T follicular helper cell (primary cell): ENCODE measurements at places on chromosomes 1 and 21.

- DNase-seq, result peak; percentile 28
Observed at GRCh38 chr21:44920694-44921604, at the start of gene ITGB2. Gene ITGB2 (minus strand): TSS chr21:44920899. CDS start chr21:44910782, 10,117 bp downstream.

- no peak for DNase-seq
Observed at GRCh38 chr1:115136706-115137105, 47.4 kb upstream of the TSPAN2 start.

GRCh38 chr1:165928075-165928731, 100.8 kb downstream of the UCK2 start:
- DNase-seq, result peak; percentile 16

GRCh38 chr1:221944247-221944870, 202.5 kb upstream of the DUSP10 start:
- DNase-seq, result no peak

- no peak for DNase-seq
Observed at GRCh38 chr1:207862241-207862787, 48.6 kb downstream of the CD34 start.

DNA sequence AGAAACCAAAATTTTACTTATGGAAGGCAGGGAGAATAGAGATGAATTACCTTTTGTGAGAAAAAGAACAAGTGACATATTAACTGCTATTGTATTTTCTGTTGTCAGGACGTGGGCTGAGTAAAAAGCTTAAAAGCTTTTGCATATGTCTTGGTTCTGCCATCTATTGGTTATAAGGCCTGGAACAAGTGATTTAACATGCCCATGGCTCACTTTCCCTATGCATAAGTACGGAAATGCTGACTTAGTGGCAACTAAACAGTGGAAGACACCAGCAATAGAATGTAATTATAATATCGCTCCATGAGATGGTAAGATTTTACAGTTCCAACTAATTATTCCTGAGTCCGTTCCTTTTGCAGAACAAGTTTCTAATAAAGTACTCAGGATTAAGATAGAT, 6.7 kb upstream of the CTSS start:
- DNase-seq, result no peak

- peak; percentile 46 for DNase-seq
Observed at GRCh38 chr1:117367046-117368025, at the start of gene MAN1A2. Gene MAN1A2 (plus strand): TSS chr1:117367449. CDS start chr1:117368184, 735 bp downstream.

DNA sequence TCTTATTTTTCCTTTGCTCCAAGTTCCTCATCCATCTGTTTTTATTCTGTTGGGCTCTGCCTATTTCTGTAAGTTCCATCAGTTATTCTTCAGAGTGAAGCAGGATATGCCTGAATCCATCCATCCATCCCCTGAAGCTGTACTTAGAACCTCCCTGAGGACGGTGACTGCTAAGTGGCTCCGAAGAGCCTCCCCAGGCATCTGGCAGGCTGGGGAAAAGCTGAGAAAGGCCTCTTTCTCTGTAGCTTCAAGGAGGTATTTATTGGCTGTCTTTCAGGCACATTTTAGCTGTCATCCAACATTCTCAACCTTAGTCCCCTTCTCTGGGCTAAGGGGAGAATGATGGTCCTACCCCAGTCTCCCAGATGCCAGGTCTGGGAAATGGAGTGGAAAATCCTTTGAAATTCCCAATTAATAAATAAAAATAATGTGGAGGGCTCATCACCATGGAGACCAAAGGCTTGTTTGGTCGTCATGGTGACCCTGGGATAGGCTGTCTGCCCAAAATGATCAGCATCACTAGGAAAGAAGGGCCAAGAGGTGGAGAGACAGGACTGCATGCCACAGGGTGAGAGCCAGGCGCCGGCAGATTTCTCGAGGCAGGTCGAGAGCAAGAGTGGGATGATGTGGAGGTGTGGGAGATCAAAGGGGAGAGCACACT, 82.0 kb downstream of the UBIAD1 start:
- DNase-seq, result no peak

DNA sequence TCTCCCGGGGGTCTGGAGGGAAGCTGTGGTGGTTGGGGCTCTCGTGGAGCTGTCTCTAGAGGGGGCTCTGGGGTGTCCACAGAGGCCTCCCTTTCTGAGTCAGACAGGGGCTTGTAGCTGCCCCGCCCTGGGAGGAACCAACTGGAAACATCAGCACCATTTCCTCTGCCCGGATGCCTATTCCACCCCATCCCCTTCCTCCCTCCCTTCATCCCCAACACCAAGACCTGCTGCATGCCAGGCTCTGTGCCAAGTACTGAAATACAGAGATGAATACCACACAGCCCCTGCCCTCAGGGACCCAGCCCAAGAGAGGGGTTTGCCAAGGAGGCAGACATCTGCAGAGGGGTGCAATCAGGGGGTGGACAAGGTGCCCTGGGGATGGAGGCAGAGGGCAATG, 125.6 kb upstream of the ADAR start:
- DNase-seq, result no peak

GRCh38 chr1:53543130-53543777, 84.1 kb downstream of the DMRTB1 start:
- DNase-seq, result no peak

GRCh38 chr1:94325377-94326302, 88.3 kb upstream of the ARHGAP29 start:
- no peak for DNase-seq

- DNase-seq, result no peak
Observed at GRCh38 chr1:208942394-208943130, 641.0 kb upstream of the CAMK1G start.

- no peak for DNase-seq
Observed at GRCh38 chr1:180227861-180228647, 2.0 kb upstream of the LHX4 start.

GRCh38 chr1:229221106-229222019, 49.5 kb upstream of the RAB4A start:
- no peak for DNase-seq

GRCh38 chr1:115006191-115006590, 23.4 kb upstream of the TSHB start:
- DNase-seq, result no peak

DNA sequence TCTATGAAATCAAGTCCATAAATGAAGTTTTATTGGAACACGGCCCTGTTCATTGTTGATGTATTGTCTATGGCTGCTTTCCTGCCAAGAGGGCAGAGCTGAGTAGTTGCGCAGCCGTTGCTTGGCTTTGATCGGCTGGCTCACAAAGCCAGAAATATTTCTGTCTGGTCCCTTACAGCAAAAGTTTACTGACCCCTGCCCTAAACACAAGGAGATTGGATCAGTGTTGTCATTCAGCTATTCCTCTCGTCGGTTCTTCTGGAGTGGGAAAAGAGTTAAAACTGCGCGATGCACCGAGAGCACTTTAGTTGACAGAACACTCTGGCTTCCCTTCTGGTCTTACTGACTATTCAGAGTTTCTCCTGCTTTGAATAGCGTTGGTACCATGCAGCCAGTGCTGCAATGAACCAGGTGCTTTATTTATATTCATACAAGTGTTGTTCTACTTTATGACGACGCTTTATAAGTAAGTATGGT, 868 bp downstream of the ZBTB40 start:
- no peak for DNase-seq

DNA sequence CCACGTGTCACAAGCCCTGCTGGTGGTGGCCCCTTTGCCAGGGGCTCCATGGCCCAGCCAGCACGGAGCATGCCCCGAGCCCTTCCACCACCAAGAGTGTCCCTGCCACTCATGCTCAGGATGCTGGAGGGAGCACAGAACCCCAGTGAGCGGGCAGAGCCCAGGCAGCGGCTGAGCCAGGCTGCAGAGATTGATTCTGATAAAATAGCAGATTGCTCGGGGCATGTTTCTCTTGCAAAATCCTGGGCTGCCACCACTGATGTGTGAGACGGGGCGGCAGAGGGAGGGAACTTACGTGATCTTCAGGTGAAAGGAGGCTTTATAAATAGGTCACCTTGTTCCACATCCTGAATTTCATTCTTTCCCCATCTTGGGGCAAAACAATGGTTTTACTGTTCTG, 53.2 kb downstream of the SPSB1 start:
- DNase-seq, result no peak

- DNase-seq, result no peak
Observed at GRCh38 chr21:23861911-23862504, 1745.3 kb downstream of the MRPL39 start.

GRCh38 chr1:13682444-13682843, 17.5 kb upstream of the PRDM2 start:
- no peak for DNase-seq

- no peak for DNase-seq
Observed at GRCh38 chr1:111199329-111199728, 1.1 kb downstream of the DENND2D start.

- no peak for DNase-seq
Observed at GRCh38 chr1:145908653-145909052, 1.2 kb downstream of the ITGA10 start.

DNA sequence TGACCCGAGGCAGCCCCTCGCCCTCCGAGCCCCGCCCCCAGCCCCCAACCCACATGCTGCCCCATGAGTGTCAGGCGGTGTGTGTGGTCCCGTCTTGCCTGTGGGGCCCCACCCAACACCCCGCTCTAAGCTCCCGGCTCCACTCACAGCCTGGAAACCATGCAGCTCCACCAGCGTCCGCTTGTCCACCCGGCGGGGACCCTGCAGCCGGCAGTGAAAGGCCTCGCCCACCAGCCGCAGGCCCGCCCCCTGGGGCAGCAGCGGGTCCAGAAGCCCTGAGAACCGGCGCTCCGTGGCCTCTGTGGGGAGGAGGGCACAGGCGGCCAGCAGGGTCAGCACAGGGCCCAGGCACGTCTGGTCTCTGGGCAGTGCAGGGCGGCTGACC, 2.7 kb downstream of the C1QTNF12 start:
- no peak for DNase-seq

- no peak for DNase-seq
Observed at GRCh38 chr1:243258731-243259130, 2.9 kb downstream of the SDCCAG8 start.

DNA sequence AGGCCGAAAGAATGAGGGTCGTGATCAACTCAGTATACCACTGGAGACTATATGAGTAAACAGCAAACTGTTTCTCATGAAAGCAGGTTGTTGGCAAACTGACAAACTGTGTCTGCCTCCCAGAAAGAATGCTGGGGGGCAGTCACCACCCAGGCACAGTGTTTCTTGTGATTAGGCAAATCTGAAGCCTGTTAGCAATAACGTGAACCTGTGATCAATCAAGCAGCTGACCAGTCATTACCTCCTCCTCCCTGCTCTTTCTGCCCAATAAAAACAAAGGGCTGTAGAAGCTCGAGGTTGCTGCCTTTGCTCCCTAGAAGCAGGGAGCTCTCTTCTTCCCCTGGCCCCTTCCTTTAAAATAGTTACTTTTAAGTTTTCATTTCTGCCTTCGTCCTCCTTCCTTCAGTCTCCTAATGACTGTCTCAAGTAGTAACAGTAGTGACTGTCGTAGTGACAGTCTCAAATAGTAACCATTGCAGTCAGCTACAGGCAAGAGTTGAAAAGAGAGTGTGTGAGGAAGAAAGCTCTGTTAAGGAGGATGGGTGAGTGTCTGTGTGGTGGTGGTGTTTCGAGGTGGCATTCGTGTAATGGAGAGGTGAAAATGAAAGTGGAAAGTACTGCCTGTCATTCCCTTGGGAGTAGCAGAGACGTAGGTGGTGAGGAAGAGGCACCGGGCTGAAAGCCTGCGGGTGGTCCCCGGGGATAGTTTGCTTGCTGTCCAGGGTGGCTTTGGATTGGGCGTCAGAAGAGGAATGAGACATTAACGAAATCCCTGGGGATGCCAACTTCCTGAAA, 14.5 kb downstream of the HHAT start:
- DNase-seq, result no peak

DNA sequence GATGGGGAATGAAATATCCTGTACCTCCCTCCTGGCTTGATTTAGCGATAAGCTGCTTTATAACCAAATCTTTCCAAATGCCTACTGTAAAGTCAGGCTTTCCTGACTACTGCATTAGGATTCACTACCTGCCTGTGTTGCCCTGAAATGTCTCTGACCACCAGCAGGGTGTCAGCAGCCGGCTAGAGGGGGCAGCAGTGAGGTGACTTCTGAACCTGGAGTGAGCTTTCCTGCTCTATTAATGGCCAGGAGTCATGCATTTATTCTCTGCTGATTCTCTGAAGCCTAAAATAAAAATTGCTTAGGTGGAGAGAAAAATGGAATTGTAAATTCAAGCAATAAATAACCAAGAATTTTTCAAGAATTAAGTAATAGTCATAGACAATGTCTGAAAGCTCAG, 2.5 kb downstream of the BACE2 start:
- DNase-seq, result no peak

DNA sequence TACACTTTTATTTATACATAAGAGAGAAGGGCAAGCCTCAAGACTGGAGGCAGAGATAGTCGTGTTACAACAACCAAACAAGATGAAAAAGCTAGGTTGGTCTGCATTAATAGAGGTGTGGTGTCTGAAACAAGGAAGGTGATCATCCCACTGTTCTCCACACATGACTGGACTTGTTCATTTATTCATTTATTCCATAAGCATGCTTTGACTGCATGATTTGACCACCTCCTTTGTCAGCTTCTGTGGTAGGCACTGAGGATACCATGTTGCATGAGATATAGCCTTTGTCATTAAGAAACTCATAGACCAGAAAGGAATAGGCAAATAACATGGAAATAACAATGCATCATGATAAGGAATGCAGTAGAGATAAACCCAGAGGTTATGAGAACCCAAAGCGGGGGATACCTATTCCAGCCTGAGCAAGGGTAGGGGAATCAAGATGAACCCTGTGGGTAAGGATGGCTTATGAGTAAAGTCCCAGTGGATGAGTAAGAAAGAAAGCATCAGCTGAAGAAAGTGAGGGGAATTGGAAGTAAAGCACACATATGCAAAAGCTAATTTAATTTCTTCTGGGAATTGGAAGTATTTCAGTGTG, 173.7 kb upstream of the FGGY start:
- no peak for DNase-seq

- DNase-seq, result no peak
Observed at GRCh38 chr1:77360256-77360655, 78.4 kb downstream of the AK5 start.
